ENCODE measurements at places on chromosomes 13 and 19.

DNA sequence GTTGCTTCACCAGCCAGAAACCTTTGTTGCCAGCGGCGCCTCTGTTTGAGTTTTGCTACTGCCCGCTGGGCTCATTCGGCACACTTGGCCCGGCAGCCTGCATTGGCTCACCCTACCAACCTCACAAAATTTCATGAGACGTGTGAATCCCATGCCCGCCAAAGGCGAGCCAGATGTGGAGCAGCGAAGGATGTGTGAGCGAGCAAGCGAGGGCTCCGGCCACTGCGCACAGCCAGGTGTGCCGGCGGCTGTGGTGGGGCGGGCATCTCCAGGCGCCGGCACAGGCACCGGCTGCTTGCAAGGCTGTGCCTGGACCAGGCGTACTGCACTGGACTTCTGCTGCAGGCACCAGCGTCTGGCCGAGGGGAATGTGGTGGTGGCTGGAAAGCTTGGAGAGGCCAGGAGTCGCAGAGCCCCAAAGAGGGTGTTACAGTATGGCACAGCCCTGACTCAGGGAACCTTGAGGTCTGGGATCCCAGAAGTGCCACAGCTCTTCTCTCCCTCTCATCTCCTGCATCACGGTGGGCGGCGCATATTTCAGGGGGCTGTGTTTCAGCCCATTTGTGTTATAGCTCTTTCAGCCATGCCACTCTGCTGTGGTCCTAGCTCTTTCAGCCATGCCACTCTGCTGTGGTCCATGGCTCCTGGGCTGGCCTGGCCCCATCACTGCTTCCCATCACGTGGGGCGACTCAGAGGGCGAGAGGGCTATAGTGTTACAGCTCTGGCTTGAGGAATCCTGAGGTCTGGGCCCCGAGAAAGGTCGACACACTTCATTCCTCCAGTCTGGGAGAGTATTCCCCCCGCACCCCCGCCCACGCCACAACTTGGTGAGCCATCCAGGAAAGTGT lies 592.0 kb upstream of the SLITRK5 start:
- no peak for DNase-seq

DNA sequence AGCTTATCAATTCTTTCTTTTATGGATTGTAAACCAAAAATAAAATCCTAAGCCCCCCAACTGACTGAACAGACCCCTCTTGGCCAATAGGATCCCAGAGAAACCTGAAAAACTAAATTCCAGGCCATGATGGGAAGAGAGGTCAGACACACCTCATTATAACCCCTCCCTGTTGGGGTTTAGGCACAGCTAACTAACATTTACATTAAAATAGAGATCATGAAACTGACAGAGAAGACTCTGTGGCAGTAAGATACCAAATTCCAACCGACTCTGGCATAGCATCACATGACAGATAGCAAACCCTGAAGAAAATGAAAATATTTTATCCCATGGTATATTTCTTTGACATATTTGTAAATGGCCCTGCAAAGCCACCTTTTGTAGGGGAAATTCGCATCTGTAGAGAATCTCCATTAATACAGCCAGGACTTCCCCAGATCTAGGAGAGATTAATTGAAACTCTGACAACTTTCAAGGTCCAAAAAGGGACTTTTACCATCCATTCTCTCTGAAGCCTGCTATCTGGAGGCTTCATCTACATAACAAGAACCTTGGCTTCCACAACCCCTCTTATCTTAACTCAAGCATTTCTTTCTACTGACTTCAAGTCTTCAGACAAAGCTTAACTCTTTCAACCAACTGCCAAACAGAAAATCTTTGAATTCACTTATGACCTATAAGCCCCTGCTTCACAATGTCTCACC lies 27.1 kb upstream of the GAS6 start:
- no peak for DNase-seq

- no peak for DNase-seq
These were observed 3.8 kb downstream of the MVB12A start for GRCh38 chr19:17423429-17424208.

GRCh38 chr19:47274891-47275761 lies 441 bp downstream of the INAFM1 start:
- DNase-seq: no peak

DNA sequence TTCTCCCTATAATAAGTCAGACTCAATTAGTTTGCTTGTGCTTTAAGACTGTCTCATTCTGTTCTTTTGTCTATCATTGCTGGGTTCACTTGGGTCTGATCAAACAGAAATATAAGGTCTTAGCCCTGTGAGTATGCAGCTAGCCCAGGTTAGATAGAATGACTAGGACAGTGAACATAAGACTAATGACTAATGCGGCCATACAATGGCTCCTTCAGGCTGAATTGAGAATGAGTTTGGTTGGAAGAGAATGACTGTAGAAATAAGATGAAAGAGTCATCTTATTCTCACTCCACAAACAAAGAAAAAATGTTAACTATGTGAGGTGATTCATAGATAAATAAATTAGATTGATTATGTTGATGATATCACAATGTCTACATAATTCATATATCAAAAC lies 50.1 kb upstream of the OBI1 start:
- no peak for DNase-seq

DNA sequence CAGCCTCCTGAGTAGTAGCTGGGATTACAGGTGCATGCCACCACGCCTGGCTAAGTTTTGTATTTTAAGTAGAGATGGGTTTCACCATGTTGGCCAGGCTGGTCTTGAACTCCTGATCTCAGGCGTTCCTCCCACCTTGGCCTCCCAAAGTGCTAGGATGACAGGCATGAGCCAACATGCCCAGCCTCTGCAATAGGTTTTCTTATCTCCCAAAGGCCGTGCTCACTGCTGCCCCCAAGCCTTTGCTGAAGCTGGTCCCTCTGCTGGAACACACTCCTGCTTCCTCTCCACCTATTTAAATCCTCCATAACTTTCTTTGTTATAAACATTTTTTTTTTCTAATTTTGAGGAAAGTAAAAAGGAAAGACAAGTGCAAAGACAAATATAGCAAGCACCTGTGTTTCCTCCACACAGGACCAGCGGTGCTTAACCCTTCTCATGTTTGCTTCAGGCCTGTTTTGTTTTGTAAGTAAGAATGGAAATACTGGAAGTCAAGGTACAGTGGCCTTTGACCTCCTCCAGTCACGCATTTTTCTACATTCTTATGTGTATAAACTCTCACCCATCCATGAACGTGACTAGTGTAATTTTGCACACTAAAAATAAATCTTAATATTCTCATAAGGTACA lies 14.5 kb upstream of the TNFAIP8L1 start:
- DNase-seq: no peak

GRCh38 chr13:23748109-23748990 lies 140.8 kb downstream of the MIPEP start:
- DNase-seq: no peak

DNA sequence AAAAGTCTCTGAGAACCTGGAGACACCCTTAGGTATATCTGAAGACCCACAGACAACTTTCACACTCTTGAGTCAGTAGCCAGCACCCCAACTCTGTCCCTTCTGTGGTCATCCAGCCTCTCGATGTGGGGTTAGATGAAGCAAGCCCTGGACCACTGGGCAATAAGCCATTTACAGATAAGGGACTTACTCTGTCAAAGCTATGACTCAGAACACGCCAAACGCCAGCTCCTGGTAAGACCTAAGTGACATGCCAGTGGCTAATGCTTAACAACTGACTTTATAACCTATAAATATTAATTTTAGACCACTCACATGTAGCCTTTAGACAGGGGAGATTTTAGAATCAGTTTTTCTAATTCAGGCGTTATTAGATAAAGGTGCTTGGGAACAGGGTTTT lies 85.7 kb downstream of the SHISA2 start:
- DNase-seq: no peak

DNA sequence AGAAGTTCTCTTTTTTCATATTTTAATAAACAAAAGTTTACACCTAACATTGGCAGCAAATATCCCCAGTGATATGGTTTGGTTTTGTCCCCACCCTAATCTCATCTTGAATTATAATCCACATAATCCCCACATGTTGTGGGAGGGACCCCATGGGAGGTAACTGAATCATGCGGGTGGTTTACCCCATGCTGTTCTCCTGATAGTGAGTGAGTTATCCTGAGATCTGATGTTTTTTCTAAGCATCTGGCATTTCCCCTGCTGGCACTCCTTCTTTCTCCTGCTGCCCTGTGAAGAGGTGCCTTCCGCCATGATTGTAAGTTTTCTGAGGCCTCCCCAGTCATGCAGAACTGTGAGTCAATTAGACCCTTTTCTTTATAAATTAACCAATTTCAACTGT lies 214.7 kb downstream of the SLITRK1 start:
- DNase-seq: no peak

- no peak for DNase-seq
These were observed 17.5 kb downstream of the ATCAY start for GRCh38 chr19:3897936-3898335.

DNA sequence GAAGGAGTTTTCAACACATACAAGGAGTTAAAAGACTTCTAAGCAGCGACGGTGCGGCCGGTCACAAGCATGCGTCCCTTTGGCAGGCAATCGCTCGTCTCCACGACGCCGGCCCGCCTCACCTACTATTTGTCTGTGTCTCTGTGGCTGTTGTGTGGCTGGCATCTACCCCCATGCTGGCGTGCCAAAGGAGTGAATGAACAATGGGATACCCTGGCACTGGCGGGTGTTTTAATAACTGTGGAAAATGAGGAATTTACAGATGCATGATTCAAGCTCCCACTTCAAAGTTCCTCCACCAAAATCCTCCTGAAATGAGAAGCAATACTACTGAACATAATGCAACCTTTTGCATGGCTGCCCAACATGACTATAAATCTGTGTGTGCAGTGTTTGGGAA lies 176.6 kb downstream of the KLF5 start:
- no peak for DNase-seq

- no peak for DNase-seq
These were observed 73.9 kb upstream of the GPR183 start for GRCh38 chr13:99380921-99381645.

DNA sequence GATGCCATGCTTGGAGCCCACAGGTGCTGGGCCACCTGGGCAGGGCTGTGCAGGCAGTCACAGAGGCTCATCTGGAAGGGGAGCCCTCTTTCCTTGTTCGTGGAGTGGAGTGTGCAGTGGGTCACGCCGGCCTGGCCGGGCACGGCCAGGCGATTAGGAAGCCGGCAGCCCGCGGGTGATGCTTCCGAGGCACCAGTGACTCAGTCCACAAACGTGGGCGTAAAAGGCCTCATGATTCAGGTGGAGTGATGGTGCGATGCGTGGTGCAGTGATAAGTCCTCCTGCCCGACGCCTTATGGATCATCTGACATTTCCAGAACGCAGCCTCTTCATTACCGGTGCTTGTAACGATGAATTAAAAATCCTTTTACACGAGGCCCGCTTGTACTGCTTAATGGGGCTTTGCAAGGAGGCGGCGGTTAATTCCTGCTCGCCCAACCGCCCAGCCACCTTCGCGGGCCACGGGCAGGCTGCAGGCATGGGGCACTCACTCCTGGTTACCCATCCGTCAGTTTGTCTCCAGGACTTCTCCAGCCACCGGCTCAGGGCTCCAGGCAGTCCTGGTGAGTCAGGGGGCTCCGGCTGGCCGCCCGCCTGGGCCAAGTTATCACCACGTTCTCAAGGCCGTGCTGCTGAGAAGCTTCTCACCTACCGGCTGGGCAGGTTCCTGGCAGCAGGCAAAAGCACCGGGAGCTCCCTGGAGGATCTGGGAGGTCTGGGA lies 172.4 kb downstream of the KDM4B start:
- DNase-seq: no peak

GRCh38 chr19:6233827-6234511 lies 45.8 kb downstream of the MLLT1 start:
- no peak for DNase-seq

DNA sequence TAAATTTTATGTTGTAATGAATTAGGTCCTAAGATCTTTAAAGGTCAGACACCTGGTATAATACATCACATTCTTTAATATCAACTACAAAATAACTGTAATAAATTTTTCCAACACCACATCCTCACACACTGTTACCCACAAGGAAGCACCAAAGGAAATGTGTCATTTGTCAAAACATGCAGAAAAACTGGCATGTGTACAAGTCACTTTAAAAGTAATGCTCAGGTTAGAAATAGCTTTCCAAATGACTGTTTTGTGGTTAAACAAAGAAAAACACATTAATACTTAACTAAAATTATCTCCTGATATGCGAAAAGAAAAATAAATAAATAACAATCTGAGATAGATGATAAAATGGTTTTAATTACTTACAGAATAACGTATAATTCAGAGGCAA lies 74.7 kb downstream of the MZT1 start:
- no peak for DNase-seq

GRCh38 chr19:30229525-30230174 lies 142.5 kb upstream of the ZNF536 start:
- DNase-seq: no peak

DNA sequence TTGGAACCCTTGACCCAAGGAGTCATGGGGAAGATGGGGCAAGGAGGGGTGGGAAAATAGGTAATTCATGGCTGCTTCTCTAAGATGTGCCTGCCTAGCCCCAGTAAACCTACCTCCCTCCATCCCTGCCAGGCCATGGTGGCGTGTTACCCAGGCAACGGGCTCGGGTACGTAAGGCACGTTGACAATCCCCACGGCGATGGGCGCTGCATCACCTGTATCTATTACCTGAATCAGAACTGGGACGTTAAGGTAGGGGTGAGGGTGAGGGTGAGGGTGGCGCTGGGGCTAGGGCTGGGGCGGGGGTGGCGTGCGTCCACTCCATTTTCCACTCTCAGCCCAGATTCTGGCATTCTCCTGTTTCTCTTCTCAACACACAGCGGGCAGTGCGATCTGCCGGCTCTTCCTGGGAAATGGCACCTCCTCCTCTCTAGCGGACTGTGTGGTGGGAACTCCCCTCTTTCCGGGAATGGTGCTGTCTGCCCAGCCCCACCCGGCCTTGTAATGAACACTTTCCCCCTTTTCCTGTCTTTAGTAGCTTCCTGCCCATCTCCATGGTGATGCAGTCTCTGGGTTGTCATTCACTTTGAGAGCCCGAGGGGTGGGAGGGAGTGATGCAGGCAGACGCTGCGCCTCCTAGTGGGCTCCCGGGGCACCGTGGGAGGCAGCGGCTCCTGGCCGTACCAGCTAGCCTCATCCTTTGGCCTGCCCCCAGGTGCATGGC lies 7.6 kb downstream of the EGLN2 start:
- DNase-seq: peak; percentile 100

DNA sequence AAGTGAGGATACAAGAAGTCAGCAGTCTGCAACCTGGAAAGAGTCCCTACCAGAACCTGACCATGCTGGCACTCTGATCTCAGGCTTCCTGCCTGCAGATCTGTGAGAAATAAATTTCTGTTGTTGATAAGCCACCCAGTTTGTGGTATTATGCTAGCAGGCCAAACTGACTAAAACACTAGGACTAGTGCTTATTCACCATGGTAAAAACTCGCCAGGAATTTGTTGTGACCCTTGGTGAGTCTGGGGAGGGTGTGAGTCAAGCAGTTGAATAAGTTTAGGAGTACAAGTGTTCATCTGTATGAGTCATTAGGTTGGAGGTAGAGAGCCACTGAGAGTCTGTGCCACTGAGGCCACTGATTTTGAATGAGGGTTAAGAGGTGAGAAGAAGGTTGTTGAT lies 3.6 kb downstream of the ZIK1 start:
- no peak for DNase-seq

DNA sequence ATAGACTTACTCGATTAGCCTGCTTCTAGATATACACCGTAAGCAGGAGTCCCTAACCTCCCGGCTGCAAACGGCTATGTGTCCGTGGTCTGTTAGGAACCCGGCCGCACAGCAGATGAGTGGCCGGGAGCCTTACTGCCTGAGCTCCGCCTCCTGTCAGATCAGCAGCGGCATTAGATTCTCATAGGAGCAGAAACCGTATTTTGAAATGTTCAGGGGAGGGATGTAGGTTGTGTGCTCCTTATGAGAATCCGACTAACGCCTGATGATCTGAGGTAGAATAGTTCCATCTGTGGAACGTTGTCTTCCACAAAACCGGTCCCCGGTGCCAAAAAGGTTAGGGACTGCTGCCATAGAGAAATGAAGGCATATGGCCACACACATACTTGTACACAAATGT lies 1491.9 kb downstream of the SLITRK5 start:
- DNase-seq: no peak
